Thoracic aorta (tissue), 2 donors: ENCODE measurements at places on chromosomes 1 and 21.
A peak's percentile ranks its signal among the peaks of the same experiment; 100 is the strongest.

DNA sequence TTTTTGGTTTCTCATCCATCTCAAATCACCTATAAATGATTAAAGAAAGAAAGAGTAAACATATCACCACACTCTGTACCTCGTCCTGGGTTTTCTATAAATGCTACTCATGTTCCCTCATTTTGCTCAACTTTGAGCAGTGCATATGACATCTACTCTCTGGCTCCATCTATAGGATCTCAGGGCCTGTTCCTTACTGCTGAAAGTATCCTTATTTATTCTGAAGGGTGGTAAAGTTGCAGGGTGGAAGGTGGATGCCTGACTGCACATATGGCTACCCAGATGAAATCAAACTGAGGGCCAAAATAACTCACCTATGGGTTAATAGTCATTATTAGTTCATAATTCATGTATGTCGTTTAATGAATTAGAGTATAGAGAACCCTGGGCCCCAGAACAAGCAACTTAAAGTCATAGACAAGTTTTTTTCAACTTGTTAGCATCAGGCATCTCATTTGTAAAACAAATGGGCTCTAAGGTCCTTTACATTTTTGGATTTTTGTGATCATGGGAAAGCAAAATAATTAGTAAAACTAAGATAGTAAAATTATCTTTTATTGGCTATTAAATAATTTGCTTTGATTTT, 46.5 kb downstream of the NCF2 start:
- no peak for DNase-seq
- H3K36me3 ChIP-seq = peaks cover 15% of the 10 kb centered on the region
- no peak overlapping the region for H3K4me3 ChIP-seq
- H3K4me1 ChIP-seq = no peaks in the 10 kb centered on the region

- peaks cover 44% of the 10 kb centered on the region for H3K4me1 ChIP-seq
- peaks cover 65% of the 10 kb centered on the region for H3K36me3 ChIP-seq
- H3K27me3 ChIP-seq = no peaks in the 10 kb centered on the region
- no peak for DNase-seq
- H3K27ac ChIP-seq = no peak overlapping the region
Measured at GRCh38 chr1:35180776-35181374, 12.1 kb downstream of the SFPQ start.

GRCh38 chr1:194830387-194830786, 1644.0 kb upstream of the B3GALT2 start:
- H3K4me1 ChIP-seq = no peaks in the 10 kb centered on the region
- no peak for DNase-seq
- H3K36me3 ChIP-seq = no peaks in the 10 kb centered on the region
- H3K27me3 ChIP-seq = no peaks in the 10 kb centered on the region
- no peak overlapping the region for H3K27ac ChIP-seq

- peaks cover 6% of the 10 kb centered on the region for H3K4me1 ChIP-seq
- no peak overlapping the region for H3K4me3 ChIP-seq
- H3K27ac ChIP-seq = no peak overlapping the region
- no peaks in the 10 kb centered on the region for H3K27me3 ChIP-seq
Measured at GRCh38 chr1:200353232-200353631, 56.6 kb downstream of the ZNF281 start.

DNA sequence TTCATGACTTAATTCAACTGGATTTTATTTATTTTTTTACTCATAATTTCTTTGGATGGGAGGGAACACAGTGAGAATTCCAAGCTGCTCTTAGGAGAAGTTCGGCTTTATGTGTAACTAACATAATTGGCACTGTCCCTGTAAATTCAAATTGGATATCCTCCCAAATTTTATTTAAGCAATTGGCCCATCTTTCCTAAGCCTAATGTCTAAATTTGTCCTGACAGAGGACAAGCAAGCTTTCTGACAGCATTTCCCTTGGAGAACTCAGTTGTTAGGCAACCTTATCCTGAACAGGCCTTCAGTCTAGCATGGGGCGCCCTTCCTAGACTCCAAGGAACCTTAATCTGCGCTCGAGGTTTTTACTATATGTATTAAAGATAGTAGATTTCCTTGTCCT, 550.3 kb downstream of the NUF2 start:
- no peak for DNase-seq
- no peaks in the 10 kb centered on the region for H3K36me3 ChIP-seq
- H3K27me3 ChIP-seq = no peaks in the 10 kb centered on the region
- no peak overlapping the region for H3K4me3 ChIP-seq
- peaks cover 4% of the 10 kb centered on the region for H3K4me1 ChIP-seq
- H3K27ac ChIP-seq = no peak overlapping the region

GRCh38 chr1:187390215-187390818, 561.6 kb downstream of the PLA2G4A start:
- no peak overlapping the region for H3K27ac ChIP-seq
- no peaks in the 10 kb centered on the region for H3K27me3 ChIP-seq

DNA sequence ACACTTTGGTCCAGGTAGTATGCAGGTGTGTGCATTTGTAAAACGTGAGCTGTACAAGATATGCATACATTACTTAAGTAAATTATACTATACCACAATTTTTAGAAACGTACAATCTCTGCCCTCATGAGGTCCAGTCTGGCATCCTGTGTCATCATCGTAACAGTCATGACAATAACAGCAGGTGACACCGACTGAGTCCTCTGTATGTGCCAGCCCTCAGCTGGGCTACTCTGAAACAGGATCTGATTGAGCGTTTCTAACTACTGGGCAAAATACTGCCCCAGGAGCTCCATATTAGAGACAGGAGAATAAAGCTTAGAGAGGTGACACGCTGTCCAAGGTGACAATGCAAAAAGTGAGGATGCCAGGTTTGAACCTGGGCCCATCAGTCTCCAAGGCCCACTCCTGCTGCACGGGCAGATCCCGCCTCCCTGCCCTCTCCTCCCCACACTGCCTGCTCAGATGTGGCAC, 47.2 kb upstream of the ECE1 start:
- H3K27me3 ChIP-seq = no peaks in the 10 kb centered on the region
- peaks cover 69% of the 10 kb centered on the region for H3K4me1 ChIP-seq
- no peak for DNase-seq
- H3K4me3 ChIP-seq = no peak overlapping the region
- peak overlapping the region; percentile 91 for H3K27ac ChIP-seq
- H3K36me3 ChIP-seq = no peaks in the 10 kb centered on the region

- no peaks in the 10 kb centered on the region for H3K4me1 ChIP-seq
- no peaks in the 10 kb centered on the region for H3K27me3 ChIP-seq
- DNase-seq = no peak
- H3K36me3 ChIP-seq = no peaks in the 10 kb centered on the region
Measured at GRCh38 chr1:202076050-202076511, 46.6 kb upstream of the GPR37L1 start.

DNA sequence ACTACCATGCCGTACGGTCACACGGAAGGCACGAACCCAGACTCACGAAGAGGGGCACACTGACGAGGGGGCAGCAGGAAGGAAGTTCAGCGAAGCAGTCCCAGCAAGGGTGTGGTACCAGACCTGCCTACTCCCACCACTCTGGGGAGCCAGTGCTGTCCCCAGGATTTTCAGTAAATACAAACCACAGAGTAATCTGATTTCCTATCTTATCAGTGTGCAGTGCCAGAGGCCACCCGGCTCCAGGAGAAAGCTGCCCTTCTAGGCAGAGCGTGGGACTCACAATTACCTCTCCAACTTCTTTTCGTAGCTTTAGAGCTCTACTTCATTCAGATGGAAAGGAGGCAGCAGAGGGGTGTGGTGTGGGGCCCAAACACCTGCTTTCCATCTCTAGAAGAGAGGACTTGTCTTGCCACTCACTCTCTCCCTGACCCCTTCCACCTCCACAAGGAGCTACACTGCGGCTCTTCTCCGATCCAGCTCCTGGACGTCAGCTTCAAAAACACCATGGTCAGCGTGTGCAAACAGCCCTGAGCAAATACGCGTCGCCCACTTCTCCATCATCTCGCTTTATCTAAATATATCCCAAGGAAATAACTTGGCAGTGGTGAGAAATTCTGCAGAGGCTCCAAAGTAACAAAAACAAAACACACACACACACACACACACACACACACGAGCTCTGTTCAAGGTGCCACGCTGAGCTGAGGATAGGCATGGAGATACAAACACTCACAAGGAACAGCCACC, 98.5 kb downstream of the MRPL37 start:
- peak overlapping the region; percentile 89 for H3K27ac ChIP-seq
- H3K36me3 ChIP-seq = no peaks in the 10 kb centered on the region
- H3K4me3 ChIP-seq = no peak overlapping the region

- no peaks in the 10 kb centered on the region for H3K27me3 ChIP-seq
- no peaks in the 10 kb centered on the region for H3K36me3 ChIP-seq
- no peak overlapping the region for H3K4me3 ChIP-seq
- peaks cover 23% of the 10 kb centered on the region for H3K4me1 ChIP-seq
Measured at GRCh38 chr1:201652181-201652580, 113.3 kb downstream of the NAV1 start.

DNA sequence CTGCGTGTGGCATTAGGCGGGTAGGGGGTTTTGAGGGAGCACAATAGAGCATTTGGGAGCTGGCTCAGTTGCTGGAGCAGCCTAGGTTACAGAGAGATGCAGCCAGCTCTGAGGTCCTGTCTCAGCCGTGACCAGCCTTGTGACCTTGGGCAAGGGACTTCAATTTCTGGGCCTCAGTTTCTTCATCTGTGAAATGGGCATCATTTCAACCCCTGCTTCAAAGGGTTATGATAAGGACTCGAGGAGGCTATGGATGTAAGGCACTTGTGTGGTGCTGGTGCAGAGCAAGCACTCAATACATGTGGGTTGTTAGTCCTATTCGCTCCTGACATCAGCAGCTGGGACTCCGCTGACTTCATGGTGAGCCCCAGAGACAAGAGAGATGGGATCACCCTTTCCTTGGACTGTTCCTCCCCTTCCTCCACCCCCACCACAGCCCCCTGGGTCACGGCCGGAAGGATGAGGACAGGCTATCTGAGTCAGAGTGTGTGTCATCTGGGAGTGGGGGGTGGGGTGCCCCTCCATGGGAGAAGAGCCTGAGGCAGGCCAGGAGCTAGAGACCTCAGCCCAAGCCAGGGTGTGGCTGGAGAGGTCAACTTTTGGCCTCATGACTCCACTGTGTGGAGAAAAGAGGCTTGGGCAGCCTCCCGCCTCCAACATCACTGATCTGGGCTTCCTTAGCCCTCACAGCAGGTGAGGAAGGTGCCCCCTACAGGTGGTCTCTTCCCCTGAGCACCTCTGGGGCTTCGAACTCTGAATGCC, 71.4 kb upstream of the ZBTB40 start:
- no peak overlapping the region for H3K4me3 ChIP-seq
- H3K27ac ChIP-seq = no peak overlapping the region
- no peak for DNase-seq
- H3K36me3 ChIP-seq = no peaks in the 10 kb centered on the region
- H3K4me1 ChIP-seq = no peaks in the 10 kb centered on the region

DNA sequence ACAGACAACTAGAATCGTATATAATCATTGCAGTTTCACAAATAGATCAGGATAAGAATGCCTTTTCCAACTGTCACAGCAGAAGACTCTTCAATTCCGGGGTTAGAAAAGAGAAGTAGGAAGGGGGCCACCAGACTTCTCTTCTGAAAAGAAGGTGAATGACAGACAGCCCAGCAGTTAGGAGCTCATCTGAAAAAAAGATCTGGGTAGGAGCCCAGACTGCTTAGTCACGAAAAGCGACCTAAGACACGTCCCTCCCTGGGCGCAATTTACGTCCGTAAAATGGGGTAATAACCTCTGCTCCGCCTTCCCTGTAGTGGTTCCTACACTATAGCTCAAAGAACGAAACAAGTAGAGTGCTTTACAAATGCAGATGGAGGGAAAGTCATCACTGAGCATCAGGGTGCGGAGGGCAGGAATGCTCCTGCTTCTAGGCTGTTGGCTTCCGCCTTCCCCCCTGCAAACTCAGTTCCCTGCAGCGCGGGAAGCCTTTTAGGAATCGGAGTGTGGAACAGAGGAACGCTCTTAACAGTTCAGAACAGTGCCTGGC, 582 bp downstream of the ORC1 start:
- no peaks in the 10 kb centered on the region for H3K27me3 ChIP-seq
- peaks cover 4% of the 10 kb centered on the region for H3K36me3 ChIP-seq
- peak overlapping the region; percentile 95 for H3K4me3 ChIP-seq
- DNase-seq = no peak

- no peaks in the 10 kb centered on the region for H3K4me1 ChIP-seq
- no peaks in the 10 kb centered on the region for H3K36me3 ChIP-seq
- no peaks in the 10 kb centered on the region for H3K27me3 ChIP-seq
- H3K27ac ChIP-seq = no peak overlapping the region
- DNase-seq = no peak
Measured at GRCh38 chr21:22795644-22796043, 1797.4 kb downstream of the NCAM2 start.

DNA sequence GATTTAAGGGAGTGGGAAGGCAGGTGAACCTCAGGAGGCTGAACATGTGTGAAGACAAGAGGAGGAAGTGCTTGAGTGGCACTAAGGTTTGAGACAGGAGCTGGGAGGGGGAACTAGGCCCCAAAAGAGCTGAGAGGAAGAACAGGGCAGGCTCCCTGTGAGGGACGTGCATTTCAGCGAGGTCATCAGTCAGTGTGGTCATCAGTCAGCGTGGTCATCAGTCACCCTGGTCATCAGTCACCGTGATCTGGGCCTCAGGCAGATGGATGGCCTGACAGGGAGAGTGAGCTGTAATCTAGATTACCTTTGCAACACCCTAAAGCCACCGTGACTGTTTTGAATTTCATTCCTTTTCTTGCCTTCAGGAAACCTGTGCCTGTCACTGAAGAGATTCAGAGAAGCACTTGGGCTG, 29.1 kb downstream of the VTCN1 start:
- H3K27ac ChIP-seq = no peak overlapping the region
- H3K4me3 ChIP-seq = no peak overlapping the region
- DNase-seq = no peak
- H3K4me1 ChIP-seq = no peaks in the 10 kb centered on the region
- H3K27me3 ChIP-seq = no peaks in the 10 kb centered on the region
- H3K36me3 ChIP-seq = no peaks in the 10 kb centered on the region
